ENCODE measurements at places on chromosomes 3 and 15.

DNA sequence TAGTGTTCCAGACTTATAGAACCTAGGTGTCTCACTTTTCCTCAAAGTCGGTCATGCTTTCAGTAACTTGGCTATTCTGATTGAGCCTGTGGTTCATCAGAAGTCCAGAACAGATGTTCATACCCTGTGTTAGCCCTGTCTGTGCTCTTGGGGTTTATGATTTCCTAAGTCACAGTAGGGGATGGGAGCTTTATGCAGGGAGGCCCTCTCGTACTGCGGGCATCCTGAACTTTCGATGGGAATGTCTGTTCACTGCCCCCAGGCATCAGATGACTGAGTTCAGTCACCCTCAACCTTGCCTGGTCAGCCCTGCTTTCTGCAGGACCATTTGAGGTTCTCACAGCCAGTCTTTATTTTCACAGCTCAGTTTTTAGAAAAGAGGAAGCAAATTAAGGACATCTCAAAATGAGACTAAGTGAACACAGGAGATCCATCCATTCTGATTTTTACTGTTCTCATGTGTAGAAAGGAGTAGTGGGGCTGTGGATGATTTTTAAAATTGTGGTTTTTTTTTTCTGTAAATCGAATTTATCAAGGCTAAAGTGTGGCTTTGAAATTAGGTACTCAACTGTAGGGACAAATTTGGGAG lies 71.3 kb downstream of the CMTM8 start:
- no peak for DNase-seq

- DNase-seq, result no peak
These were observed 2.5 kb upstream of the ETFA start for GRCh38 chr15:76313731-76314130.

DNA sequence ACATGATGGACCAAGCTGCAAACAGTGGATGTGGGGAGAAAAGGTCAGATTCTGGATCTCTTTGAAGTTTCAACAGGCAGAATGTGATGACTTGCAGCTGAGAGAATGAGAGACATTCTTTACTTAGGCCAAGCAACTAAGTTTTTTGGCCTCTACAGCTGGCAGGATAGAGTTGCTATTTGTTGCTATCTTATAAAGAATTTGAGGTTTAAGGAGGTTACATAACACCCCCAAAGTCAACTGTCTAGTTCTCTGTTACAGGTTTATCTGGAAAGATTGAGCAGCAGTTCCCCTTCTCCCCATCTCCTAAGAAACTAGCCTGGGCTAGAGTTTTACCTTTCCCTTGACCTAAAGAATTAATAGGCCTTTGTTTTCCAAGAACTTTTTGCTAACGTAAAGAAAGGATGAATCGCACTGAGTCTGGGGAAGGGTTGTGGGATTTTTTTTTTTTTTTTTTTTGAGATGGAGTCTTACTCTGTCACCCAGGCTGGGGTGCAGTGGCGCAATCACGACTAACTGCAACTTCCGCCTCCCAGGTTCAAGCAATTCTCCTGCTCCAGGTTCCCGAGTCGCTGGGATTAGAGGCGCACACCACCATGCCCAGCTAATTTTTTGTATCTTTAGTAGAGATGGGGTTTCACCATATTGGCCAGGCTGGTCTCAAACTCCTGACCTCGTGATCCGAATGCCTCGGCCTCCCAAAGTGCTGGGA lies 26.6 kb upstream of the SLMAP start:
- no peak for DNase-seq

DNA sequence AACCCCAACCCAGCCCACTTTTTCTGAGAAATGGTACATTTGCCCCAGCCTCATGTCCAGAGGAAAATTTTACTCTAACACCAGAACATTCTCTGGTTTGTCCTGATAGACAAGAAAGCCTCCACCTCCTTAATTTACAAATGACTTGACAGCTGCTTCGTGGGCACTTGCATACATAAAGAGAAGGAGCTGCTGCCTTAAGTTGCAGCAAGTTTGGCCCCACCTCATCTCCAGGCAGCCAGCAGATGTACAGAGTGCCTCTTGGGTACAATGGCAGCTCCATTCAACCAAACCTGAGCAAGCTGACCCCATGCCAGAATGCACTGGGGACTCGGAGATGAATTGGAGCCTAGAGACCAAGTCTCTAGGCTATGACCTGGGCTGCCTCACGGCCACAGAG lies 6.2 kb upstream of the H1-8 start:
- no peak for DNase-seq

DNA sequence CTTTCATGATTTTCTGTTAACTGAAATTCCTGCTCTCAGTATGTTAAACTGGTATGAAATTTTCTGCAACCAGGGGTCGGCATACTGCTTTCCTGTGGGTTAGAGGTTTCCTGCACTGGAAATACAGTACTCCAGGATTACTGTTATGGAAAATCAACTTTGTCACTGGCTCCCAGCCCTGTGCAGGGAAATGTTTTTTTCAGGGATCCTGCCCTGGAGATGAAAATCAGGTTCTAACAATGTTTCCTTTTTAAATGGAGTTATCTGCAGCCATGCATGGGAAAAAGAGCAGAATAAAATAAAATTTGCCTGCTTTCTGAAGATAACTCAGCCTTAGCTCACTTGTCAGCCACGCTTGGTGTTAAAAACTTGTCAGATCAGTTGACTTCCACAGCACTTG lies 220.4 kb downstream of the IL5RA start:
- DNase-seq, result no peak

GRCh38 chr3:129238945-129239705 lies 10.3 kb upstream of the COPG1 start:
- no peak for DNase-seq

DNA sequence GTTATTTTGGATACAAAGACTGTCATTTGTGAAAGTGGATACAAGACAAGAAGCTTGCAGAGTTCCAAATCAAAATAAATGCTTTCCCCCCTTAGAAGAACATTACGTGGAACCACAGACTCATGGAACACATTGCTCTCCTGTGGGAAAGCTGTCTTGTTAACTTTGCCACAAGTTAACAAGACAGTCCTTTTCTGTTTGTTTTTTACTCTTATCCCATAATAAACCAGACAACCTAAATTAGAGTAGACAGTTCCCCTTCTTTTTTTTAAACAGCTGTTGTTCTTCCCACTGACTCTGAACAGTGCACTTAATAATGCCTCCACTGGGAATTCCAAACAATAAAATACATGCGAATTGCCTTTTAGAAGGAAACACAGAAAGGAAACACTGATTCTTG lies 255.3 kb upstream of the UBE2E2 start:
- no peak for DNase-seq

DNA sequence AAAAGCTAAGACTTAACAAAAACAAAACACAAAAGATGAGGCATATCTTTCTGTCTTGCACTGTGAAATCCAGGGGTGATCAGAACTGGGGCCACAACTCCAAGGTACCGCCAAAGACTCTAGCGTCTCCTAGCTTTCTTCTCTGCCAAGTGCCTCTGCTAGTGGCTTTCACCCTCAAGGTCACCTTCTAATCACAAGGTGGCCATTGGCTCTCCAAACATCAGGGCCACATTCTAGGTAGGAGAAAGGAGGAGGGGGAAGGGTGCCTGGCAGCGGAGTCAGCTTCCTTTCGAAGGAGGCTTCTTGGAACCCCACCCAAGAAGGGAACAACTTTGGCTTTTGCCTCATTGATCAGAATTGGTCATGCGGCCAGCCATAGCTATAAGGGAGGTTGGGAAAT lies 168.8 kb upstream of the SMAD3 start:
- DNase-seq, result no peak

DNA sequence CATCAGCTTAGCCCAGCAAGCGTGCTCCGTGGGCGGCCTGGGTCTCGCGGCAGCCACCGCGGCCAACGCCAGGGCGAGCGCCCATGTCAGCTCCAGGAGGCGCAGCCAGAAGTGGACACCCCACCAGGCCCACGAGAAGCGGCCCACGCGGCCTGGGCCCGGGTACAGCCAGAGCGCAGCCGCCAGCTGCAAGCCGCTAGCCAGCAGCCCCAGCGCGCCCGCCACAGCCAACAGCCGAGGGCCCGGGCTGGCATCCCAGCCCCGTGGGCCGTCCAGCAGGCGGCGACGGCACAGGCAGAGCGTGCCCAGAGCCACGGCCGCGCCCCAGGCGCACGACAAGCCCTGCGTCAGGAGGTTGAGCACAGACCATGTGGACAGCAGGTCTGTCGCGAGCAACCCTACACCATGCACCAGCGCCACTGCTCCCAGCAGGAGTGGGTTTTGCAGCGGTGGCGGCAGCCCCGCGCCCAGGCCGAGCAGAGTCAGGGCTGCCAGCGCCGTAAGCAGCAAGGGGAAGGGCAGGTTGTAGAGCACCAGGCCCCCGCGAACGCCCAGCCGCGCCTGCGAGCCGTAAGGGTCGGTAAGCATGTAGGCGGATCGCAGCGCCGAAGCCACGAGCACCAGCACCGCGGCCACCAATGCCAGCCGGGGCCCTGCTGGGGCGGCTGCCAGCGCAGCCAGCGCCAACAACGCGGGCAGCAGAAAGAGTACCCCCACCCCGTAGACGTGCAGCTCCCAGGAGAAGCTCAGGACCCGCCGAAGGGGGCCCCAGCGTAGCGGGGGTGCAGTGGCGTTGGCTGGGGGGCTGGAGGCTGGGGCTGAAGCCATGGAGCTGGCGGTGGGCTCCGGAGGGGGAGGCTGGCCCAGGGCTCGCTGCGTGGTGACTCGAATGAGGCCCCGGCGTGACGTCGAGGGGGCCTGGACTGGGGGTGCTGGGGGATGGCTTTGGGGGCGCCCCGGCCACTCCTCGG lies 4.9 kb downstream of the PRRT3 start:
- DNase-seq, result no peak

DNA sequence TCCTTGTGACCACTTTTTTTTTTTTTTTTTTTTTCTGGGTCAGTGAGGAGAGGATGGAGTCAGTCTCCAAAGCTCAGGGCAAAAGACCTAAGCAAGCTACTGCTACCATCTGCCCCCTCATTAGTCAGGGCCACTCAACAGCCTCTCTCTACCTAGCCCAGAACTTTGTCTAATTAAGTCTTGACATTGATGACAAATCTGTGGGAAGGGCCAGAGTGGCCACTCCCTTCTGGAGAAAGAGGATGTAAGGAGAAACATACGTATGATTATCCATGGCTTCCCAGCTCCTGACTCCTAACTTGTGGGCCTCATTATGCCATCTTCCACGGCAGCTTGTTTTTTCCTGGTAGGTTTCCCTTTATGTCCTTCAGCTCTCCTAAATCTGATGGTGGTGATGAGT lies 37.9 kb downstream of the NR1I2 start:
- DNase-seq, result no peak

GRCh38 chr3:124107104-124107890 lies 115.4 kb upstream of the ROPN1 start:
- DNase-seq, result no peak

DNA sequence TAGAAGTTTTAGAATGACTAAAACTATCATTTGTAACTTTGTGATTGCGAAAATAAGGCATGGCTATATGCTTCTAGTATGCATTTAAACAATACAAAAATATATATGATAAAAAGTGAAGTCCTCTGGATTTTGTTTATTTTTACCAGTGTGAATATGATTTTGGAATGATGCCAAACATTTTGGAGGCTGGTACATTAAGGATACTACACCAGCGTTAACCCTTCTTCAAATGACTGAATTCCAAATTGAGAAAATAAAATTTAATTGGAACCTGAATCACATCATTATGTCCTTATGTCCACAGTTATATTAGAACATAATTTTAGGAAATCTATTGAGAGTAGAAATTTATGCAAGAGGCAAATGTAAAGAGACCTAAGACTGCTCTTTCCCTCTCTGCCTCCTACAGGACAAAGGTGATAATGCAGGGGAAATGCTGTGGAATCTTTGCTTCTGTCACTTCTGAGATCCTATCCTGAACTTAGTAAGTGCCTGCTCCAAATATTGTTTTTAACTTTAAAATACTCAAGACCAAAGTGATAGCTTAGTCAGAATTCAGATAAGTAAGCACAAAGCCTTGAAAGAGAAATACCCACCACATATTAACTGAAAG lies 121.1 kb upstream of the NANOGP8 start:
- no peak for DNase-seq
